ENCODE measurements at places on chromosomes 3 and 15.

DNA sequence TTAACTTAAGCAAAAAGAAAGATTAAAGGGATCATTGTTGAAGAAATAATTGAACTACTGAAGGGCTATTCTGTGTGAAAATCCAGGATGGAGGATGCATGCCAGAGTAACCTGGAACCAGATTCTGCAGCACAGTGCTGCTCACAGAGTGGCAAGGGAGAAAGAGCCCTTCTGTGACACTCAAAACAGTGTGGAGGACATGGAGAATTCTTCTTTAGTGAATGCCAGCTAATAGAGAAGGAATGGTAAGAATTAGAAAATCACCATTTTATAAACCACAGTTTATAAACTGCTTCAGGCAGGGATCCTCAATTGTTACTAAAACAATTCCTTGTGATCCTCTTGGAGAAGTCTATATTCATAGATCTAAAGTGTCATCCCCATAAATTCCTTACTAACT lies 70.4 kb upstream of the ARHGEF26 start:
- DNase-seq = no peak

DNA sequence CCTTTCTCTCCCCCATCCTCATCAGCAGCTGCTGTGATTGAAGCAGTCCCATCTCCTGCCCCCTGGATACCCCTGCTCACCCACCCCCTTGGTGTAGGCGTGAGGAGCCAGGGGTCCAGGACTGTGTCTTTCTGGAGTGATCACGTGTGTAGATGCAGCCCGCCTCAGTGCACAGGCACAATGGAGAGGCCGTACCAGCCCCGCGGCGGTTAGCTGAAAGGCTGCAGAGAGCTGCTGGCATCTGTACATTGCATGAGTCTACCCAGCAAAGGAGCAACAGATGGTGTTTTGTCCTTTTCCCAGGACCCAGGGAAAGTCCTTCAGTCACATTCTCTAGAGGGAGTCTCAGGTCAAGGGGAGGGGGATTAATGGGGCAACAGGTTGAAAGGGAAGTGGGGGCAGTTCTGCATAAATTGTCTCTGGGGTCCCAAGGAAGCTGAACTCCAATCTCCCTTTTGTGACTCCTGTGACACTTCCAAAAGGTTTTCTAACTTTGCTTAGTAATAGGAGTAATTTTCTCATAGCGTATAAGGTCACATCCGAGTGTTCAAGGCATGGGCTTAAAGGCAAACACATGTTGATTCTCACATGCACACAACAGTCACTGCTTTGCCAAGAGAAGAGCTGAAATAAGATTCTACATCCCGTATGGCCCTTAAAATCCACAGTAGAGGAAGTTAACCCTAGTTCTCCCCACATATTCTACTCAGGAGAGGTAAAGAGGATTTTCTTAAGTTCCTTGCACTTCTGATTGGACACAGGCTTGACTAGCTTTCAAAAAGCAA lies 7.1 kb downstream of the CSPG5 start:
- DNase-seq = no peak

- no peak for DNase-seq
Measured at GRCh38 chr3:142947799-142948575, 15.5 kb downstream of the PAQR9 start.

GRCh38 chr15:79341396-79341795 lies 30.5 kb downstream of the TMED3 start:
- no peak for DNase-seq

Data from NCI-H187 (cell line).